ENCODE measurements at places on chromosomes 11 and 22.
A peak's percentile ranks its signal among the peaks of the same experiment; 100 is the strongest.

DNA sequence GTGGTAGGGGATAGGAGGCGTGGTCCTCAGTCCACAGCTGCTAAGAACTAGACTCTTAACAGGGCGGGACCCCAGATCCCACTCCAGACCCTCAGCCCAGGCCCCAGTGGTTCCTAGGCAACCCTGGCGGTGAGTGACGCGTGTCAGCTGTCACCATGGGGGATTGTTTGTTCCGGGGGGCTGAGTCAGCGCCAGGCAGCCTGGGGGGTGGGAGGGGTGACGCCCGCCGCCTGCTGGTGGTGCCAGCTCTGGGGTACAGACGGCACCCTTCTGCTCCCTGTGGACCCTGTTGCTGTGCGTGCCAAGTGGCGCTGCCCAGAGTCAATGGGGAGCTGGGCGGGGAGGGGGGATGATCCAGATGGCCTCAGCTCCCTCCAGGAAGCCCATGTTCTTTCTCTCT lies 2.5 kb downstream of the CNIH2 start:
- no peak for DNase-seq

GRCh38 chr11:66478729-66479393 lies 1.4 kb upstream of the DPP3 start:
- peak; percentile 16 for DNase-seq

GRCh38 chr11:83760932-83761331 lies 474.8 kb upstream of the CCDC90B start:
- no peak for DNase-seq

GRCh38 chr11:133654630-133655212 lies 122.4 kb upstream of the OPCML start:
- no peak for DNase-seq

- DNase-seq: no peak
These were observed 70.0 kb downstream of the NAT10 start for GRCh38 chr11:34175284-34176019.

GRCh38 chr22:43118024-43118849 lies 7.7 kb downstream of the BIK start:
- no peak for DNase-seq

DNA sequence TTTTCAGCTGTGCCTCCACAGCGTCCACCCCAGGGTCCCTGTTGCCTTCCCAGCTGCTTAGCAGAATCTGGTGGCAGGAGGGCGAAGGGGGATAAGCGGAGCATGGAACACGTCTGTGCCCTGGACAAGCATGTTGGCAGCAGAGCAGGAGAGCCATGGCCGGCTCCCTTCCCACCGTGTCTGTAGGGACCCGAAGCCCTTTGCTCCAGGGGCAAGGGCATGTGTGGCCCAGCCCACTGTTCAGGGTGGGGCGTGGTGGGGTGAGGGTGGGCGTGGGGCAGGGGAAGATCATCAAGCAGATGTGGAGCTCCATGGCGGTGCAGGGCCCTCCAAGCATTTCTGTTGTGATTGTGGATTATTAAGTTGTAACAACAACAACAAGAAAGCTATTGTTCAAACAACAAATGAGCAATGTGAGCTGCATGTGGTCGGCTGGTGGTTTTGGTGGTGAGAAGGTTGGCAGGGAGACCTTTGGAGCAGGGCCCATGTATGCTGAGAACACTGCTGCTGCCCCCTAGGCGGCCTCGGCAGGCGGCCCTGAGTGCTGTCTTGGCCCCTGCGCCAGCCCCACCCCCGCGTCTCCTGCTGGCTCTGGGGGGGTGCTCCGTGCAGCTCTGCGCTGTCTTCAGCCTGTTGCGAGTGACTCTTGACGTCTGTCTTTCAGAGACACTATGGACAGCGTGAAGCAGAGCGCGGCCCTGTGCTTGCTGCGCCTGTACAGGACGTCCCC lies 50.9 kb downstream of the AP2A2 start:
- no peak for DNase-seq

DNA sequence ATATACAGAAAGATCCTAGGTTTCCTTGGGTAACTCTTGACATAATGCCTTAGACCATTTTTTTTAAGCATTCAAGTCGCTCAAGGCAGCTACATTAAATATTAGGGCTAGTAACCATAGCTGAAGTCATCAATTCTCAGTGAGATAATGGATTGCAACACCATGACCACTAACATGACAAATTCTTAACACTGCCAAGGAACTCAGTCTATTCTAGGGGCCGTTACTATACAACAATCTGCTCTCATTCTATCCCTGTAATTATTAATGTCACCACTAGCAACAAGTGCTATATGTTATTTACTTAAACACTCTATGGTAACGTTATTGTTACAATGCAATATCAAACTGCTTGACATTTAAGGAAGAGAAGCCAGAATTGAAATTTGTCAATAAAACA lies 3.2 kb upstream of the STK33 start:
- no peak for DNase-seq

- no peak for DNase-seq
These were observed 115.8 kb upstream of the FGF3 start for GRCh38 chr11:69934861-69935494.

GRCh38 chr11:93952082-93952780 lies 68.9 kb upstream of the HEPHL1 start:
- no peak for DNase-seq

Measured in effector CD8-positive, alpha-beta T cell (primary cell).